ENCODE measurements at places on chromosomes 5 and 9. TPM values are rescaled to one million over a fixed set of nuclear protein-coding genes. Genes with fewer than 3 reads are reported as not detected.

BNIP1 gene
- total RNA-seq = 18.4 TPM

LIX1 gene
- under 0.01 TPM for total RNA-seq

SCAMP1 gene
- 38.0 TPM for total RNA-seq

CDC20B gene
- total RNA-seq = not detected

TAS2R1 gene
- 0.32 TPM for total RNA-seq

IRX2 gene
- 3.0 TPM for total RNA-seq
